ENCODE measurements at places on chromosomes 3 and 15.

GRCh38 chr15:74025436-74025835, 30.9 kb downstream of the PML start:
- no peak for DNase-seq

GRCh38 chr15:74901612-74902063, 5.0 kb downstream of the FAM219B start:
- no peak for DNase-seq

DNA sequence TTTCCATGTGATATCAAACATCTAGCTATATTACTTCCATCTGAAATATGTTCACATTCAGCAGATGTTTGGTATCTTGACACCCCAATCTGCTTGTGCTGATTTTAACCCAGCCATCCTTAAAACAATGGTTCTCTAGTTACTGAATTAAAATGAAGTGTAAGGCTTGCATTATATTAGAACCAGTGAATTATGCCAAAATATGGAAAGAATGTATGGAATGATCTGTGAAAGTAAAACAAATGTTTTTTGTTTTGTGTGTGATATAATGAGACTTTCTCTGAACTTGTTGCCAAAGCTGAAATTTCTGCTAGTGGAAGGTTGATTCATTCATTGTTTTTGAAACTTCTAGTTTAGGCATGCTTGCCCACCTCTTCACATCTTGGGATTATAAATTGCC, 317.1 kb downstream of the MEX3B start:
- no peak for DNase-seq

- DNase-seq = no peak
These were observed 13.3 kb upstream of the DRD3 start for GRCh38 chr3:114192136-114192535.

DNA sequence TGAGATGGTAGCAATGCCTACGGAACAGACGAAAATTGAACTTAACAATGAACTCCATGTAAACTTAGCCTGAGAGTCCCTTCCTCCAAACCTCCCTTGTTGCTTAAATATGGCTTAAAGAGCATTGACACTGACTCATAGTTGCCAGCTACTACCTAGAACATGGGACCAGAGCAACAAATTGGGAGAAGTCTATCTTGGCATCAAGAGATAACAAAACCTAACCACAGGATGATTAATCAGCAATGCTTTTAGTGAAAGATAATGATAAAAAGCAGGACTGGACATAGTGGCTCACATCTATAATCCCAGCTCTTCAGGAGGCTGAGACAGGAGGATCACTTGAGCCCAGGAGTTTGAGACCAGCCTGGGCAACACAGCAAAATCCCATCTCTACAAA, 117.8 kb upstream of the MNS1 start:
- no peak for DNase-seq

DNA sequence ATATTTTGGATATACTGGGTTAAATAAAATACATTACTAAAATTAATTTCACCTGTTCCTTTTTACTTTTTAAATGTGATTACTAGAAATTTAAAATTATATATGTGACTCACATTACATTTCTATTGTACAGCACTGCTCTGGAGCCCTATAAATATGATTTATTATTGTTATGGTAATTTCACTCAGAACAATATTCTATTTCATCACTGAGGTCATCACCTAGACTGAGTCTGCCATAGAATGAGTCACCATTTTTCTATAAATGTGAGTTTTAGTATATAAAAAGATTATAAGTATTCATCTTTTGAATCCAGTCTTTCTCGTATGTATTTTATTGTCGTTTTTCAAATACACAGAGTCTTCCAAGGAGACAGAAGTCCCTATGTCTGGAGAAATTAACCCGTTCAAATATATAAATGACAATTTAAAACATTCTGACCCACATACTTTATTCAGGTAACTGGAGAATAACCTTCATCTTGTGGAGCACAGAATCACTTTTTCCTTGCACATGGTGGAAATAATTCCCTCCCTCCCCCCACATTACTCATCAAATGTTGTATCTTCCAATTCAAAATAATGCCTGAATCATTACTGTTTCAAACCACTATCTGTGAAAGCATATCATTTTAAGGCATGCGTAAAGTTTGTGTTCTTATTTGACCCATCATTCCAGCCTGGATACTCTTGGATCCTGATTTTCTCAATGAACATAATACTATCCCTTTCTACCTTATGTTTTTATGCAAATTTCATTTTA, 30.0 kb downstream of the CHST14 start:
- no peak for DNase-seq

DNA sequence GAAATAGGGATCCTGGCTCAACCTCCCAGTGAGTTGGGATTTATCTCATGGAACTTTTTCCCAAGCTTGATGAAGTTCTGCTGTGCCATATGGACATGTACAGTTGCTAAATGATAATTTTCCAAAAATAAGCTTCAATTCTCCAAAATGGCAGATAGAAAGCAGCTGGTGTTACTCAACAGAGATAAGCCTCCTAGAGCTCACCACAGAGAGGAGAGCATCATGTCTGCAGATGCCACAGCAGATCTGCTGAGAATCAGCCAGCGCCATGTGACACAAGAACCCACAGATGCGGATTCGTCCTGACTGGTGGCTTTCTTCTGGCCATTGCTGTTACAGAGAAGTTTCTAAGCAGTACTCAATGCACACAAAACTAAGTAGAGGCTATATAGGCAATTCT, 50.6 kb downstream of the AGTR1 start:
- no peak for DNase-seq

- DNase-seq = no peak
These were observed 7.9 kb upstream of the CAMK1 start for GRCh38 chr3:9777694-9778021.

DNA sequence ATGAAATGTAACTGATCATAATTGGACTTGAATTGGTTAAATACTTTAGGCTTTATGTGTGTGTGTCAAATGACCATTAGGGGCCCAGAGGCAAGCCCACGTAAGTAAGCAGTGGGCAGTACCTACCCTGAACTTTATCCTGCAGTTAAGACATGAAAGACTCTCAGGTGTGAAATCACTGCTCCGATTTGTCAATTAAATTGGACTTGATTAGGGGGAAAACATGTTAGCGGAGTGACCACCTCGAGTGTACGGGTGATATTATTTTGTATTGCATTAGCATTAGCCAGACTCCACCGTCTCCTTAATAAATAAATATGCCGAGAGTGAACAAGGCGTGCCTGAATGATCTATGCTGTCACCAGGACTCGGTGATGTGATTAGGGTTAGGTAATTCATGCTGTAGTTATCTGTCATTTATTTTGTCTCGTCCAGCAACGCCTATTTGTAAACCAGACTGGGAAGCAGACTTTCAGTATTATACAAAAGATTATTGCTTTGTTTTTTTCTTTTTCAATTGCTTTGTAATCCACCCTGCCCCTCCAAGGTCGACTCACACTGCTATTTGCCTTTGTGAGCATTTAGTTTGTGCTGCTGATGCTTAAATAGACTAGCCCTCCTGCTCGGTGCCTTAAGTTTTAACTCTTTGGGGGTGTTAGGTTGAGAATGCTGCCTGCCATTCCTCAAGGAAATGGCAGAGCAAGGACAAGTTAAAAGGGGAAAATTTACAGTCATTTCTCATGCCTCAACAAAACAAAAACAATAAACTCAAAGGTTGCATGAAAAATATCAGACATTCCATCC, 1.8 kb downstream of the RBMS3 start:
- DNase-seq = peak; percentile 14

- DNase-seq = no peak
These were observed 408.7 kb downstream of the CNTN6 start for GRCh38 chr3:1501406-1502115.

DNA sequence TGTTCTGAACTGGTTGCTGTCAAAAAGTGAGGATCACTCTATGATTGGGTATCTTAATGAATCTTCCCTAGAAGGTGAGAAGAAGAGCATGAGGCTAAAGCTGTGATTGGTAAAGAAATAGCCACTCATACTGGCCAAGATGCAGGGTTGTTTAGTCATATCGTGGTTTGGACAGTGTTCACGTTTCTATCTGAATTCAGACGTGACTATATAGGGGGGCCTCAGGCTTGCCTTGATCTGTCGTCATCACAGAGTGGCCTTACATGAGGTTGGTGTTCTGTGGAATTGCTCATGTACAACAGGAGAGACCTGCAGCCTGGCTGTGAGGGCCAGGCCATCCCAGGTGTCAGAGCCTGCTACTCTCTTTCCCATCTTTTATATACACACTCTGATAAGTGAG, 12.4 kb downstream of the RTP2 start:
- no peak for DNase-seq

DNA sequence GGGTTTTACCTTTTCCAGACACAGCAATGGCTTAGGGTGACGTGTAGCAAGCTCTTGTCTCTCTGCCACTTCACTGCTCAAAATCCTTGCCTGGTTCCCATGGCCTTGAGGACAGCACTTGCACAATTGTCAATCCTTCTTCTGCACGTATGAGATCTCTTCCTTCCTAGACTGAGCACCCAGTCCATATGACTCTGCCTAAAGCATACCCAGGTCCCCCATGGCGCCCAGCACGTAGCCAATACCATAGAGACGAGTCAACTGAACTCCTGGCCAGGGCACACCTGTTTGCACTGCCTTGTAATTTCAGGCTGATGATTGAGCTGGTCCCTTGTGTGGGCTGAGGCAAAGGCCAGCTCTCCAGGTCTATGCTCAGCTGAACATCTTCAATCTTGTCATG, 23.3 kb downstream of the SCN5A start:
- no peak for DNase-seq

DNA sequence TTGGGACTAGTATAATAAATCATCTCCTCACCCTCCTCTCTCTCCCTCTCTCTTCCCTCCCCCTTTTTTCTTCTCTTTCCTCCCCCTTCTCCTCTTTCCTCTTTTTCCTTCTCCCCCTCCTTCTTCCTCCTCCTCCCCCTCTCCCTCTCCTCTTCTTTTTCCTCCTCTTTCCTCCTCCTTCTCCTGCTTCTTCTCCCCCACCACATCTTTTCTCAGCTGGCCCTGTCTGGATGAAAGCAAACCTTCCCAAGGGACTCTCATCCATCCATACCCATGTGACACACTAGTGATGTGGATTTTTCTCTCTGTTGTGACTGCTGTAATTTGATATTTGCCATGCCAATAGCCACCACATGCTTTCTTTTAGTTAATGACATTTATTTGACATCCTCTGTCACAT, 127.2 kb downstream of the EBLN2 start:
- no peak for DNase-seq

DNA sequence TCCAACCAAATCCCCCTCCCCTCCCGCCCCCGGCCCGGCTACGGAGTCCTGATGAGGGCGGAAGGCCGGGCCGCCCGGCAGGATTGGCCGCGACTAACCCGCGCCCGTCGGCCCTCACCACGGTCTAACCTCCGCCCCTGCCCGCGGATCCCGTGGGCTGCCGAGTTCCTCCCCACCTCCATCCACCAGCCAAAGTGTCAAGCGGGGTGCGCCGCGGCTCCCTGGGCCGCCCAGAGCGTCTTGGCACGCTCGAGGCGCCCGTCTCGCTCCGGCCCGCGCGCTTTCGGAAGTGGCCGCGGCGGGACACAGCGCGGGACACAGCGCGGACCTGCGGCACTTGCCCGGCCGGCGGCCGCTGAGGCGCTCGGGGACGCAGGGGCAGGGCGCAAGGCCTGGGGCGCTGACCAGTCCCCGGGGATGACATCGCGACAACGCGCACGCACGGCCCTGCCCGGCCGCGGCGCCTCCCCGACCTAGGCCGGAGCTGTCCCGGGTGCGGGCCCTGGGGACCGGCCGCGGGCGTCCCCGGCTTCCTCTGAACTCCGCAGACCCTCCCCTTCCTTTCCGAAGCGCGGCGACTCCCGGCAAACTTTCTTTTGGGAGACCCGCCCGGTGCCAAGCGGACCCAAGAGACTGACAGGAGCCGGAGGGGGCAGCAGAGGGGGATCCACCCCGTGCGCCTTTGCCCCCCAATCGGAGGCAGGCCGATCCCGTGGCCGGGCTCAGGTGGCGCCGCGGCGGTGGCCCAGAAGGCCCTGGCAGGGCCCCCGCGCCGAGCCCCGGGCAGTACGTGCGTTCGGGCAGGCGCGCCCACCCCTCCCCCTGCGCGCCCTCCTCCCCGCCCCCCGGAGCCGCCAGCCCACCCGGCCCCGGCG, 112.8 kb upstream of the ICE2 start:
- DNase-seq = no peak

- no peak for DNase-seq
These were observed 107.9 kb downstream of the STAC start for GRCh38 chr3:36488077-36488789.

GRCh38 chr3:81740731-81741130, 20.7 kb downstream of the GBE1 start:
- DNase-seq = no peak

Data from H4 (cell line).